ENCODE measurements at places on chromosomes 4 and X. TPM values are rescaled to one million over a fixed set of nuclear protein-coding genes. Genes with fewer than 3 reads are reported as not detected.

DNA sequence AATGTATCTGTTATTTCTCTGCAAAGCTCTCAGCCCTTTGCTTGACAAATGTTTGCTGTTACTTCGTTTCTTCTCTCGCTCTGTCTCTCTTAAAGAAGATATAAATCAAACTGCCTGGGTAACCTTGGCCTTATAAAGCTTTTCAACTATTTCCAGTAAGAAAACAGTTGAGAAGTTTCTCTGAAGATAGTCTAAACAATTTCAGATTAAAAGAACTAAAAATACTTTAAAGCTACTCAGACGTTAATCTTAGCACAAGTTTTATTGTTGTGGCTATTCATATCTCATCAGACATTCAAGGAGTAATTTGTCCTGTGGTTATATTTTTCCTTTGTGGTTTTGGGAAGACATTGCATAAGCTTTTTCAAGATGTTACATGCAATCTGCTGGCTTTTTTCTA lies 22.6 kb downstream of the HOPX start:
- DNase-seq, result no peak
- peaks cover 83% of the 10 kb centered on the region for H3K27me3 ChIP-seq
- no peak overlapping the region for H3K4me3 ChIP-seq
- no peaks in the 10 kb centered on the region for H3K36me3 ChIP-seq

- DNase-seq, result no peak
- H3K27me3 ChIP-seq, result no peaks in the 10 kb centered on the region
- no peak overlapping the region for H3K4me3 ChIP-seq
- no peaks in the 10 kb centered on the region for H3K36me3 ChIP-seq
- H3K27ac ChIP-seq, result no peak overlapping the region
Measured at GRCh38 chr4:55249476-55249875, 96.6 kb upstream of the SRD5A3 start.

DNA sequence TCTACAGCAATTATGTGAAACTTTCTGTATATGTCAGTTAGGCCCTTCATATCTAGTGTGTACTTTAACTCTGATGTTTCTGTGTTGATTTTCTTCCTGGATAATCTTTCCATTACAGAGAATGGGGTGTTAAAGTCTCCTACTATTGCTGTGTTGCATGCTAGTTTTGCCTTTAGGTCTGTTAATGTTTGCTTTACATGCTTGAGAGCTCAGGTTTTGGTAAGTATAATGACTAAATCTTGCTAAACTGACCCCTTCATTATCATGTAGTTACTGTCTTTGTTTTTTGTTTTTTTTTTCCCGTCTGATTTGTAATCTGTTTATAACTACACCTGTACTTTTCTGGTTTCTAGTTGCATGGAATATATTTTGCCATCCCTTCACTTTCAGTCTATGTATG lies 63.6 kb upstream of the UGT2B15 start:
- H3K36me3 ChIP-seq, result no peaks in the 10 kb centered on the region
- no peak for DNase-seq
- no peak overlapping the region for H3K4me3 ChIP-seq
- H3K4me1 ChIP-seq, result no peaks in the 10 kb centered on the region
- H3K27ac ChIP-seq, result no peak overlapping the region
- no peaks in the 10 kb centered on the region for H3K27me3 ChIP-seq

DNA sequence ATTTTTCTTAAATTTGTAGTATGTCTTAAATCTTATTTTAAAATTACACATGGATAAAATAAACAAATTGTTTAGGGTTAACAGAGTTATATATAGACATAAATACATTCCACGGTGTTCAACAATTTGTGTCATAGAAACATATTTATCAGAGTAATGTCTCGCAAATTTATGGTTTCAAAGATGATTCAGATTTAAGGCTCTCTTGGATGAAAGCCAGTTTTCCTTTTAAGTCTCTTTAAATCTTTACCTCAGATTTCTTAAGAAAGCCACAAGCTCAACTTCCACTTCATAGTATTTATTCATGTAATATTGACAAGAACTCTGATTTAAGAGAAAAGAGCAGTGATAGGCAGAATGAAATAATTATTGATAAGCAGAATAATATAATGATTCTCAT lies 1254.8 kb upstream of the ADGRL3 start:
- H3K27ac ChIP-seq, result no peak overlapping the region
- no peaks in the 10 kb centered on the region for H3K36me3 ChIP-seq
- H3K4me3 ChIP-seq, result no peak overlapping the region
- no peaks in the 10 kb centered on the region for H3K4me1 ChIP-seq
- no peaks in the 10 kb centered on the region for H3K27me3 ChIP-seq

- no peak for DNase-seq
- no peaks in the 10 kb centered on the region for H3K36me3 ChIP-seq
- peaks cover 6% of the 10 kb centered on the region for H3K4me1 ChIP-seq
- no peak overlapping the region for H3K27ac ChIP-seq
- H3K4me3 ChIP-seq, result no peak overlapping the region
Measured at GRCh38 chrX:69196666-69197065, 31.4 kb upstream of the PJA1 start.

DNA sequence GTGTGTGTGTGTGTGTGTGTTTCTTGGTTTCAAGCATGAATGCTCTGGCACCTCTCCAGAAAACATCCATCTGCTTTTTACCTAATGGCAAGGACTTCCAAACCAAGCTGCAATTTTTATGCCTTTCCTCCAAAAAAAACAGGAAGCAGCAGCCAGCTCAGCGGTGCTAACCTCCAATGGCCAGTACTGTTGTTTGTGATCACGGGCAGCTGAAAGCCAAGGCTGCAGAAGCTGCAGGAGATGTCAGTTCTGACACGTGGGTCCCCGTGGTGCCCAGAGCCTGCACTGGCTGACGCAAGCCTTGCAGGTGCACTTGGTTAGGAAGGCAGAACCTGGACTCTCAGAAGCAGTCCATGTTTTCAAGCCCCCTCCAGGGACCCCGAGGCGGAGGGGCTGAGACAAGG lies 313.6 kb upstream of the DDX53 start:
- no peak overlapping the region for H3K4me3 ChIP-seq
- no peaks in the 10 kb centered on the region for H3K4me1 ChIP-seq
- H3K27ac ChIP-seq, result no peak overlapping the region
- DNase-seq, result no peak
- no peaks in the 10 kb centered on the region for H3K27me3 ChIP-seq

GRCh38 chr4:134078230-134078914 lies 123.2 kb downstream of the PABPC4L start:
- no peak overlapping the region for H3K27ac ChIP-seq
- DNase-seq, result no peak
- H3K4me1 ChIP-seq, result no peaks in the 10 kb centered on the region
- no peaks in the 10 kb centered on the region for H3K36me3 ChIP-seq
- H3K4me3 ChIP-seq, result no peak overlapping the region

DNA sequence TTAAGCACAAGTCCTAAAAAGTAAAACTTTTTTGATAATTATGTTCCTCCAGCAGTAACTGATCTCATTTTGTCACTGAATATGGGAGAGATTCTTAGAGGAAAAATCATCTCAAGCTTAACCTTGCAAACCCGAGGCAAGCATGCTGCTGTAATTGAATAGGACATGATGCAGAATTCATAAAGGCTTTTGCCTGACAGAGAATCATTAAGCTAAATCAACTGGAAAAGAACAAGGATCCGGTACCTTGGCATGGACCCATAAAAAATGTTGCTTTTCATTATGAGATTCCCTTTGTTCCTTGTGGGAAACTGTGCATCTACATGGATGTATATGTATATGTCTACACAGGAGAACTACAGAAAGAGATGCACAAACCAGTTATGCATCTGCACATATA lies 149.1 kb downstream of the PAPSS1 start:
- no peak overlapping the region for H3K4me3 ChIP-seq
- H3K4me1 ChIP-seq, result no peaks in the 10 kb centered on the region
- DNase-seq, result no peak

DNA sequence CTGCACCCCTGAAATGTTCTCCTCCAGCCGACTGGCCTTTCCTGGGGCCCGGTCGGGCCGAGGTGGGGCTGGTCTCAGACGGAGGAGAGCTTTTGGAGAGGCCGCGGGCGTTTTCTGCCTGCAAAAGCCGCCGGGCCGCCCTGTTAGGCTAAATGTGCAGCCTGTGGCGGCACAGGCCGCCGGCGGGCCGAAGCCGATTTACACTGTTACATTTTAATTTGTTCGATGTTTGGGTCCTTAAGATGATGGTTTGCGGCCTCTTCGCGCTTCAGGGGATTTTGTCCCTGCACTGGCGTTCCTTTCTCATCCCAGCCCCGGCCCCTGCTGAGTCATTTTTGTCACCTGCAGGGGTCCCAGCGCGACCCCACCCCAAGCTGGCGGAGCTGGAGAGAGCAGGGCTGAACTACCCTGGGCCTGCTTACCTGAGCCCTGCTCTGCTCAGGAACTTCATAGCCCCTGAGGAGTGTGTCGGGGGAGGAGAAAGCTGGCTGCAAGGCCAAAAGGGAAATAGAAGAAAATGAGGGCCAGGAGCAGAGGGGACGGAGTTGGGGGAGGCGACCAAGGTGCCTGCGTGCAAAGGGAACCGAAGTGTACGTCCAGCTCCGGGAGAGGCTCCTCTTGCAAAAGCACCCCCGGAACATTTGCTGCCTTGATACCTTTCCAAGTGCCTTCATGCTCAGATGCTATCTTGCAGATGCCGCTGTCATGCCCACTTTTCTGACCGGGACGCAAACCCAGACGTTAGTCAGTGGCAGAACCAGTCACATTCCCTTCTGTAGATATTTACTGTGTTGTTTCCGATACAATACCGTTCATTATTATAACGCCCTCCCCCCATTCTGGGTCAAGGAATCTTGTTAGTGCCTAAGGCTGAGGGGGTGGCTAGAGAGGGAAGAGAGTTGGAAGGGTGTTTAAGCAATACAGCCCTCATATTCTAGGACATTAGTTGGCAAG lies 977 bp upstream of the RBBP7 start:
- H3K4me3 ChIP-seq, result peak overlapping the region; percentile 61
- peak; percentile 85 for DNase-seq
- H3K4me1 ChIP-seq, result peaks cover 39% of the 10 kb centered on the region

GRCh38 chr4:74665346-74665745 lies 129.0 kb downstream of the BTC start:
- no peak for DNase-seq
- H3K27ac ChIP-seq, result no peak overlapping the region
- peaks cover 32% of the 10 kb centered on the region for H3K4me1 ChIP-seq
- no peak overlapping the region for H3K4me3 ChIP-seq

GRCh38 chr4:93835929-93836328 lies 7.4 kb downstream of the ATOH1 start:
- no peaks in the 10 kb centered on the region for H3K36me3 ChIP-seq
- H3K27me3 ChIP-seq, result peaks cover 99% of the 10 kb centered on the region
- no peak for DNase-seq
- H3K4me1 ChIP-seq, result peaks cover 7% of the 10 kb centered on the region
- no peak overlapping the region for H3K4me3 ChIP-seq

GRCh38 chr4:177077095-177077971 lies 232.3 kb upstream of the NEIL3 start:
- H3K27me3 ChIP-seq, result no peaks in the 10 kb centered on the region
- no peaks in the 10 kb centered on the region for H3K4me1 ChIP-seq
- DNase-seq, result no peak
- H3K27ac ChIP-seq, result no peak overlapping the region

- no peak overlapping the region for H3K4me3 ChIP-seq
- no peaks in the 10 kb centered on the region for H3K4me1 ChIP-seq
- no peak overlapping the region for H3K27ac ChIP-seq
- H3K27me3 ChIP-seq, result no peaks in the 10 kb centered on the region
- no peaks in the 10 kb centered on the region for H3K36me3 ChIP-seq
Measured at GRCh38 chr4:31089815-31090214, 369.6 kb downstream of the PCDH7 start.

DNA sequence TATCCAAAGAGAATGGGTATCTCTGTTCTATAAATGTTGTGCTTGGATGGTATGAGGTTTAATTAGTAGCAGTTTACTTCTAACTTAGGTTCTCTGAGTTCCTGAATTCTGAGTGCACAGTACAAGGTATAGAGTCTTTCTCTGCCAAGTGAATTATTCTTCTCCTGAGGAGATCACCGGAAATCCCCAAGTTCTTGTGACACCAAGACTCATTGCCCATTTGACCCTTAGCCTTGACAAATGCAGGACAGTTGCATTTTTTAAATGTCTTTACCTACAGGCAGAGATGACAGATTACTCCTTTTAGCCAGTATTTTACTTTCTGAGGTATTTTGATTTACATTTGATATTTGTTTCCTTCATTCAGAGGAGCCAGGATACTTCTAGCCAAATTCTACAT lies 72.9 kb downstream of the MAOA start:
- no peaks in the 10 kb centered on the region for H3K36me3 ChIP-seq
- H3K27me3 ChIP-seq, result no peaks in the 10 kb centered on the region
- no peak overlapping the region for H3K4me3 ChIP-seq
- DNase-seq, result no peak
- no peak overlapping the region for H3K27ac ChIP-seq

GRCh38 chr4:15878011-15878410 lies 60.5 kb downstream of the FGFBP1 start:
- H3K27me3 ChIP-seq, result no peaks in the 10 kb centered on the region
- H3K36me3 ChIP-seq, result no peaks in the 10 kb centered on the region
- no peak overlapping the region for H3K27ac ChIP-seq
- DNase-seq, result no peak

DNA sequence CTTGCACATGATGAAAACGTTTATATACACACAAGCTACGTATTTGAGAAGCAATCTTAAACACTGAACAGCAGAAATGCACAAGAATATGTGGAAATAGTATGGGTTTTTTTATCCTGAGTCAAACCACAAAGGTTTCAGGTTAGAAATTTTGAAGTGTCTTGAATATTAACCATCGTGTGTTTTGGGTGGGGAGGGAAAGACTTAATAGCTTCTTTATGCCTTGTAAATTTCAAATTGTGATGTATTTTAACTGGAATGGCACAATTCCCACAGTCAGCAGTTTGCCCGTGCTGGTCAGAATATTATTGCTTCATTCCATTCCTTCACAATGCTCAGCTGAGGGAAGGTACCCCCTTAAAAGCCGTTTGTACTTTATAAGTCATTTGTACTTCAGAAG lies 67.4 kb upstream of the WDR1 start:
- no peaks in the 10 kb centered on the region for H3K4me1 ChIP-seq
- H3K27ac ChIP-seq, result no peak overlapping the region
- H3K4me3 ChIP-seq, result no peak overlapping the region

DNA sequence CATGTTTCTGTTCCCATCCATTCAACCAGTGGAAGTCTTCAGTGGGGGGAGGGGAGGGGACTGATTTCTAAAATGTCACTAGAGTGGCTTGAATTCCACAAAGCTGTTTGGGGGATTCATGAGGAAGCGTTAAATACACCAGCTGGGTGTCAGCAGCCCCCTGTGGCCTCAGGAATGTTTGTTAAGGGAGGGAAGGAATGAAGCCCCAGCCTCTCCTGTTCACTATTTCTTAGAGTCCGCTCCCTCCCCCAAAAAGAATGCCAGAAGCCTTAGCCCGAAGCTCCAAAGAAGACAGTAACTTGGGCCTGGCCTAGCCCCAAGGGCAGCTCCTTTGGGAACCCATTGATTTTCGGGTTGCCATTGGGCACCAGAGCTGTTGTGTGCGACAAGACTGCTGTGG lies 3.3 kb downstream of the SHROOM2 start:
- H3K27me3 ChIP-seq, result no peaks in the 10 kb centered on the region
- H3K4me3 ChIP-seq, result peak overlapping the region; percentile 14
- H3K36me3 ChIP-seq, result no peaks in the 10 kb centered on the region
- H3K27ac ChIP-seq, result peak overlapping the region; percentile 50
- H3K4me1 ChIP-seq, result peaks cover 19% of the 10 kb centered on the region

Gene FGB
- total RNA-seq, result 0.56 TPM

Gene TCEAL8
- 160 TPM for total RNA-seq

Gene BTK
- not detected for total RNA-seq

Gene ADH1A
- not detected for total RNA-seq

Gene GUCY1B1
- total RNA-seq, result 10.9 TPM

Gene ENPP6
- not detected for total RNA-seq

Data from neural progenitor cell (in vitro differentiated cells).